ENCODE measurements at places on chromosomes 6 and 20.
A peak's percentile ranks its signal among the peaks of the same experiment; 100 is the strongest.

- DNase-seq: no peak
Measured at GRCh38 chr6:144087789-144088426, 7.5 kb downstream of the SF3B5 start.

- DNase-seq: no peak
Measured at GRCh38 chr6:30195951-30196350, 17.3 kb downstream of the TRIM26 start.

DNA sequence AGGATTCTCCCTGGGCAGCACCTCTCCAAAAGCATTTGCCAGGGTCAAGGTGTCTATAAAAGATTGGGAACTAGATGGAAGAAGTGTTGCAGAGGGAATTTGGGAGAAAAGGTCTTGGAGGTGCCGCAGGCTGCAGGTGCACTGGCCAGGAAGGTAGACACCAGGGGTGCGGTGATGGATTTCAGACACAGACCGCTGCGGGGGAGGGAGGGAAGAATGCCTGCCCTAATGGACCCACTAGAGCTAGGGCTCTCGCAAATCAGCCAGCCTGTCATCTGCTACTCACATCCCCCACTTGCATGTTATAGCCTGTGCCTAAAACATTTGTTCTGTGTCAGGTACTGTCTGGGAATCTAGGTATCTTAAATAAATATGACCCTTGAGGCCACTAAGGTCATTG is 193.6 kb upstream of the SLC24A3 start:
- no peak for DNase-seq

DNA sequence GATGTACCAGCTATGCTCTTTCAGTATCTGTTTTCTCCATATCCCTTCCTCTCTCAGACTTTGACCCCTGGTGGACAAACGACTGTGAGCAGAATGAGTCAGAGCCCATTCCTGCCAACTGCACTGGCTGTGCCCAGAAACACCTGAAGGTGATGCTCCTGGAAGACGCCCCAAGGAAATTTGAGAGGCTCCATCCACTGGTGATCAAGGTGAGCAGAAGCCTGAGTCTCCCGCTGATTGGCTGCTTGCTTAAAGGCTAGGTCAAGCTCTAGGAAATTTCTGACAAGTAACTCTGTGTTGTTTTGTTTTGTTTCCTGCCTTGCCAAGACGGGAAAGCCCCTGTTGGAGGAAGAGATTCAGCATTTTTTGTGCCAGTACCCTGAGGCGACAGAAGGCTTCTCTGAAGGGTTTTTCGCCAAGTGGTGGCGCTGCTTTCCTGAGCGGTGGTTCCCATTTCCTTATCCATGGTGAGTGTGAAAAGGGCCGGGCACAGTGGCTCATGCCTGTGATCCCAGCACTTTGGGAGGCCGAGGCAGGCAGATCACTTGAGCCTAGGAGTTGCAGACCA is 28.6 kb downstream of the C6orf89 start:
- peak; percentile 56 for DNase-seq

DNA sequence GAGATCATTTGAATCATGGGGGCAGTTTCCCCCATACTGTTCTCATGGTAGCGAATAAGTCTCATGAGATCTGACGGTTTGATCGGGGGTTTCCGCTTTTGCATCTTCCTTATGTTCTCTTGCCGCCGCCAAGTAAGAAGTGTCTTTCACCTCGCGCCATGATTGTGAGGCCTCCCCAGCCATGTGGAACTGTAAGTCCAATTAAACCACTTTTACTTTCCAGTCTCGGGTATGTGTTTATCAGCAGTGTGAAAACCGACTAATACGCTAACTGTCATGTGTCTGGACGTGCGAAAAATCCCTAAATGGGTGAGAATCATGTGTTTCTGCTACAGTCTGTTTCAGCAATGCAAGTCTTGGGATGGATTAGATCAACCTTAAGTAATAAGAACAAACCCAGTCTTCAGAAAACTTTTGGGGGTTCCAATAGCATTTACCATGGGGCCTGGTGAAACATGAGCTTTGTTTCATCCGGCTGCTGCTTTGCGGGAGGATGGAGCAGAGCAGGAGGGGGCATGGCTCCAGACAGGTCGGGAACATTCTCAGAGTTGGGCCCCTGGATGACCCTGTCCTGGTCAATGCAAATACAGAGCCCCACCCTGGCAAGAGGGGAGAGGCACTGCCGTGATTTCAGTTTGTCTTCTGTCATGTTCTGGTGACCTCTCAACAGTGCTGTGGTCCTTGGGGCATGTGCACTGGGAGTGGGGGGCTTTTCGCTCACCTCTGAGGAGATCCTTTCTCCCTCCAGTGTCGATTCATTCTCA is 41.5 kb downstream of the CTCFL start:
- no peak for DNase-seq

- no peak for DNase-seq
Measured at GRCh38 chr6:53074347-53074746, 9.1 kb downstream of the FBXO9 start.

GRCh38 chr20:64090165-64090564 is 6.0 kb upstream of the LKAAEAR1 start:
- no peak for DNase-seq

- DNase-seq: no peak
Measured at GRCh38 chr6:88115307-88115706, 50.8 kb downstream of the CNR1 start.

GRCh38 chr20:5980720-5981538 is 30.5 kb downstream of the MCM8 start:
- DNase-seq: no peak

DNA sequence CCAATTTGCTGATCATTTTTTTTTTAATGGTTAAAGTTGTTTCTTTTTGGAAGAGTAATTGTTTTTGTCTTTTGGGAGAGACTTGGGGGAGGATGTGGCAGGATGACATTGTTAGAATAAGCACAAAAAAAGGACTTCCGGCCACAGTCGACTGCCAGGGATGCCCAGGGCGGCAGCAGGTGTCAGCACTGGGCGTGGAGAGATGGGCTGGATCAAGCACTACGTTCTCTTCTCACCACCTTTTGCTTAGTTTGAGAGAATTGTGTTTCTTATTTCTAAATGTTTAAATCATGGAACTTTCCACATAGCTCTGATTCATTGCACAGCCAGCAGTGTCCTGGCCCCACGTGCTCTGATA is 104.6 kb upstream of the FRMD1 start:
- DNase-seq: no peak

GRCh38 chr6:7505189-7505699 is 36.2 kb upstream of the DSP start:
- peak; percentile 91 for DNase-seq
